ENCODE measurements at places on chromosomes 6 and 20. TPM values are rescaled to one million over a fixed set of nuclear protein-coding genes. Genes with fewer than 3 reads are reported as not detected.

RAD21L1 gene
- not detected for total RNA-seq

SLC13A3 gene
- 0.10 TPM for total RNA-seq

GGTLC1 gene
- total RNA-seq: not detected

MYLK4 gene
- total RNA-seq: 0.35 TPM

GHRH gene
- not detected for total RNA-seq
